AG09319 (cell line): ENCODE measurements at places on chromosomes 3 and 15.

- DNase-seq: no peak
Observed at GRCh38 chr3:17491601-17492000, 250.8 kb downstream of the TBC1D5 start.

DNA sequence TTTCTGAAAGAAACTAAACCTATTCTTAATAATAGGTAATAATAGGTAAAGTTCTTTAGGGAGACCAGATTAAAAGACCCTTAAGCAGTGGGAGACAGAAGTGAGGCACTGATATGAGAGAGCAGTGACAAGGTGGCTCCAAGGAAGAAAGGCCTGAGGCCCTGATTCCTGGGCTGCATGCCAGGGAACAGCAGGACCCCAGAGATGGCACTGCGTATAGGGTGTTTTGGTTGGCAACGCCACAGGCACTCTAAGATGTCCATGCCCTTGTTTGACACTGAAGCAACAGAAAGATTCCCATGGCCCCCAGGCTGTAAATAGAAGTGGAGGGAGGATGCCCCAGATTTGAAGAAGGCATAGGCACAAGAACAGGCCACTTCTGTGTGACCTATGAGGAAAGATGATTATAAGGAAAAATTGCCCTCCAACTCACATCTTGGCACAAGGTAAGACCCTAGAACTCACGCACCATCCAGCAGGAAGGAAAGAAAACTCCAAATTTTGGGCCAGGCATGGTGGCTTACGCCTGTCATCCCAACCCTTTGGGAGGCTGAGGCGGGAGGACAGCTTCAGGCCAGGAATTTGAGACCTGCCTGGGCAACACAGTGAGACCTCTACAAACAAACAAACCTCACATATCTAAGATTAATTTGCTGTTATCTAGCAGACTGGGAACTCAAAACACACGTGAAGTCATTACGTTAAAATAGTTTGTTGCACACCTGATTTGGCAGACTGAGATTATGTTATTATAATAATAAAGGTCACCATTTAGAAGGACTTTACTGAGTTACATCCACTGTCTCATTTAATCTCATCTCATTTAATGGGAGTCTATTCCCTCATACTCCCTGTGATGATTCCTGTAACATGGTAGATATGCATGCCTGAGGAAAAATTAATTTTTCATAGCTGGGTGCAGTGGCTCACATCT lies 10.5 kb upstream of the BLM start:
- DNase-seq: no peak

GRCh38 chr15:100759698-100760356 lies 119.8 kb upstream of the ALDH1A3 start:
- DNase-seq: no peak

DNA sequence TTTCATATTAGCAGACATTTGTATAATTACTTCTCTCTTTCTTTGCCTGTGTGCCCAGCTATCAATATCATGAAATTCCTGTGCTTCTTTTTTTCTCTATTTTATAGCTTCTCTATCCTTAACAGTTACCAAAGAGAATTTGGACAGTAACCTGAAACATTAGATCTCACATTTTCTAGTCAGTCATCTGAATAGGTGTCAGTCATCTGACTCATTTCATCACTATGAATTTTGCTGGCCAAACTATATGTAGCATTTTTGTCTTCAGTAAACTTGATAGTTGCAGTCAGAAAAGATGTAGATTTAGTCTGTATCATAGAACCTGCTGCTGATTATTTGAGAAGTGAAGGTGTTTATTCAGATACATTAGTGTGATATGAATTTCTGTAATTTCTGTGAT lies 52.6 kb downstream of the HMG20A start:
- no peak for DNase-seq
